ENCODE measurements at places on chromosomes 16 and 17.

DNA sequence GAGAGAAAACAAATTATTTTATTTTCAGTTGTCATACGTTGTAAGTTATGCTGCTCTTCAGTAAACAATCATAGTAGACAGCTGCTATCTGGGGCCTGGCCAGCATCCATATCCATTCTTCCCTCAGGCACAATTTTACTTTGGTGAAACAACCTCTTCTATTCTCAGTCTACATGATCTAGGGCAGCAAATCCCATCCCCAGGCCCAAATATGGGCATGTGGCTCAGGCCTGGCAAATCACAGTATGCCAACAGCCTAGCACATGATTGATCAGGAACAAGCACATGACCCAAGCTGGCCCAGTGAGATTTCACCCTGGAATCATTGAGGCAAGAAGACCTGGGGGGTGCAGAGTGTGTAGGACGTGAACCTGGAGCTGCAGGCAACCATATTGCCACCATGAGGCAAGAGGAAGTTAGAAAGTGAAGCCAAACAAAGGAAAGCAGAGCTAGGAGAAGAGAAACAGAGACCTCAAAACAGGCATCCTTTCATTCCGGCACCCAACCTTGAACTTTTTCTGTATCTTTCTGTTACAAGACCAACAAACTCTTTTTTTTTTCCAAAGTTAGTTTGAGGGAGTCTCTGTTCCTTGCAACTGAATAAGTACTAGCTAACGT, 10.3 kb upstream of the ABCC12 start:
- DNase-seq, result no peak

- DNase-seq, result peak; percentile 59
Observed at GRCh38 chr17:81418710-81419318, 23.6 kb downstream of the BAHCC1 start.

DNA sequence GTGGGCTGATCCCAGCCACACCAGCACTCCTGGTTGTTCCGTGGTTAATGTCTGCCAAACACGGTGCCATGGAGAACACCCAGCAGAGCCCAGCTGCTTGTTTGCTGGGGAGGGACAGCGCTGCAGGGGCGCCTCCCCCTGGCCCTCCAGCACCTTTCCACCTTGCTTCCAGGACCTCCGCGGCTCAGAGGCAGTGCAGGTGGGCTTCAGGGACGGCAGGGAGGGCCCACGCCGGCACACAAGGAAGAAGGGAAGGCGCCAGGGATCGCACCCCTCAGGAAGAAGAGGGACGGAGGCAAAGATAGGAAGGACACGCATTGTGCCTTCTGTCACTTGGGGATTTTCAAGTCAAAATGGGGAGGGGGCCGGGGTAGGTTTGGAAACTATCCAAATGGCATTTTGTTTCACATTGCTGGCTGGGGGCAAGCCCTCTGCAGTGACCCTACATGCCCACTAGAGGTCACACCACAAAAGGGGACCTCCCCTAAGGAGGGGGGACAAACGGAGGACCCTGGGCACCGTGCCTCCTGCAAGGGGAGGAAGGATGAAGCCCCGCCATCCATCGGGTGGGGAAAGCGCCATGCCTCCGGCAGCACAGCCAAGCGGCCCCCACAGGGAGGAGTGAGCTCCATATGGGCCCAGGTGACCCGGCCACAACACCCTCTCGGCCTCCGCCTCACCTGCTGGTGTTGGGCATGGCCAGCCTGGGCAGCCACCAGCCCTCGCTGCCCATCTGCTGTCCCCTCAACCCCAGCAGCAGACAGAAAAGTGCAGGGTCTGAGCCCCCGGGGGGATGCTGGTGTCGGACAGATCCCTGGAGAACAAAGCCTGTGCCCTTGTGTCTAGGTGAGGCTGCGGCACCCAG, 7.5 kb upstream of the C16orf95 start:
- peak; percentile 37 for DNase-seq

DNA sequence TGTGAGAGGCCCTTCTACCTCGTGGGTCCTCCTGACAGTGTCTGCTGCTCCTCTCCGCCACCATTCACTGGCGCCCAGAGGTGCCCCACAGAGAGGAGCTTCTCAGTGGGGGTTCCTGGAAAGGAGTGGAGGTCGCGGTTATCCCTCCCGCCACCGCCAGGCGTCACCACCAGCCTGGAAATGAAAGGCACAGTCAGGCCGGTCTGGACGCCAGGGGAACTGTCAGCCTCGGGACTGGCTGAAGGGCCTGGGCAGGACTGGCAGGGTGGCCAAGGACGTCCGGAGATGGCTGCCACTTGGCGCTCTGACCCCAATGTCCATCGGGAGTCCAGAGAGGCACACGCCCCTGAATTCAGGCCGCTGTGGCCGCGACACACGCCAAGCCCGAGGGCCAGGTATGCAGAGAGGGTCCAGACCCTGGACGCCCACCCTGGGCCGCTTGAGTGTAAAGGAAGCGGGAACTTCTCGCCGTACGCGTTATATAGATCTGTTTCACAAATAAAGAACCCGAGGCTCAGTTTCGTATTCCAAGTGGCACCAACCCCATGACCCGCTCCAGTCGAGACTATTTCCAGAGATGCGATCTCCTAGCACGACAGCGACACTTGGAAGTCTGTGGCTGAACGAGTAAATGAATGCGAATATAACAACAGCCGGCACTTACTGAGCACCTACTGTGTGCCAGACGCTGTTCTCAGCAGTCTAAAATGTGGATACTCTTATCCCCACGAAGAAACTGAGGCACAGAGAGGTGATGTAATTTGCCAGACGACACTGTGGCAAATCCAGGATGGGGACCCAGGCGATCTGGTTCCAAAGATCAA, 7.6 kb upstream of the NXPH3 start:
- peak; percentile 89 for DNase-seq

DNA sequence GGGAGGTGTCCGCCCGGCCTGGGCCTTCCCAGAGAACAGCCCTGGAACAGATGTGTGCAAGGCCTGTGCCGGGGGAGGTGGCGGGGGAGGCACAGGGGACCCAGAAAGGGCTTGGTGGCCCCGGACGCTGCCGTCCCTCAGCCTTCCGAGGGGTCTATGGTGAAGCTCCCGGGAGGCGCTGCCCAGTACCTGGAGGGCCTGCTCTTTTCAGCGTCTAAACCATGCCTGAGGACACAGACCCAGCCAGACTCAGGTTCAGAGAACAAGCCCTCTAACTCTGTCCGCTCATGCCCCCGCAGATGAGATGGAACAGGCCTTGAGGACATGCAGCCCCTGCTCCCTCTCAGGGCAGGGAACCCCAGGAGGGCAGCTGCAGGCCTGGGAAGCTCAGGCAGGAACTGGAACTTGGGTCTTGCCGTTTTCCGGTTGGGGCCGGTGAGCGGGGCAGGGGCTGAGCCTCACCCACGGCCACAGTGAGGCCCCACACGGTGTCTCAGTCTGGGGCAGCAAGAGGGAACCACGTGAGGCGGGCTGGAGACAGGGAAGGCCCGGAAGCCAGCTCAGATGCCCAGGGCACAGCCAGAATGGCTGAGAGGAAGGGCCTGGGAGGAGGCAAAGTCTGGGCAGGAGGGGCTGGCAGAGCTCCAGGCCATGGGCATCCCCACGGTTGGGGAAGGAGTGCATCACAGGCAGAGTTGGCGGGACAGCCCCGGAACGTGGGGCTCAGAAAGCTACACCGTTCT, 12.5 kb downstream of the SLC16A3 start:
- DNase-seq, result peak; percentile 88

- DNase-seq, result no peak
Observed at GRCh38 chr17:2795441-2796163, 636 bp upstream of the RAP1GAP2 start.

DNA sequence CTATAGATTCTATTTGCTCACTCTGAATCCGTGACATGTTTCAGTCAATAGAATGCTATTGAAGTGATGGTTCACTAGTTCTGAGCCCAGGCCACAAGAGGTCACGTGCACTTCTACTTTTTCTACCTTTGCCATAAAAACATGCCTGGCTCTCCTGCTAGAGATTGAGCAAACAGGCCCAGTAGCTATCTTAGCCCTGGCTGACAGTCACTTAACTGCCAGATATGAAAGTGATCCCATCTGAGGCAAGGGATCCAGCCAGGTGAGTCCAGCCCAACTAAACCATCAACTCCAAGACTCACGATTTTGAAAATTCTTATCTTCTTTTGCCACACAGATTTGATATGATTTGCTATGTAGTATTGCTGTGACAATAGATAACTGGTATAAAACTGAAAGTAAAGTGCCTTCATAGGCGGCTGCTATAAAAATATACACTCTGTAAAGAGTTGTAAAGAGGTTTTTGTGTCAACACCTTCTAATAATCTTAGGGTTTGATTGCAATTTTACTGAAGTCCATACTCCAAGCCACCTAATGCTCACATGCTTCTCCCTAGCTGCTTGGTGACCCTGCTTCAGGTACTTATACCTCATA, 937.7 kb upstream of the SOX9 start:
- DNase-seq, result no peak

GRCh38 chr16:4647644-4647980, 23.0 kb downstream of the MGRN1 start:
- no peak for DNase-seq

DNA sequence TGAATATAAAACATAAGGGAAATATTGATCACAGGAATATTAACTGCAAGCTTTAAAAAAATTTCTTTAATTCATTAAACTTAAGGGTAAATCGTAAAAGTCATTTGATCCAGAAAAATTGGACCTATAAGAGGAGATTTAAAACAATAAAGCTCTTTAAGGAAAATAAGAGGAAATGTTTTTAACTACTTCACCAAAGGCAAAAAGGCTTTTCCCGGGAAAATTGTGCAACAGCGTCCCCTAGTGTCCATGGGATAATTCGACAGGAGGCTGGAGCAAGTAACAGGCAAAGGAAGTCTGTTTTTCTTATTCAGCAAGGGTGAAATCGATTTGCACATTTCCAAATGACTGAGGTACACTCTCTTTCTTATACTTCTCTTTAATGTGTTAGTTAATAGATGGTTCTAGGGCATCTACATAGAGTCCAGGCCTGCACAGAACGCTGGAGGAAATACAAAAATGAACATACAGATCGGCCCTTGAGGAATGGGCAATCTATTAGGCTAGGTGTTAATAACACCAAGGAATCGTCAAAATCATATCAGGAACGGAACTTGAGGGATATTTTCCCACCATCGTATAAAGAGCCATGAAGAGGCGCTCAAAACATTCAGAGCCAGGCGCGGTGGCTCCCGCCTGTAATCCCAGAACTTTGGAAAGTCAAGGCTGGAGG, 61.4 kb downstream of the ZNF18 start:
- DNase-seq, result peak; percentile 40

DNA sequence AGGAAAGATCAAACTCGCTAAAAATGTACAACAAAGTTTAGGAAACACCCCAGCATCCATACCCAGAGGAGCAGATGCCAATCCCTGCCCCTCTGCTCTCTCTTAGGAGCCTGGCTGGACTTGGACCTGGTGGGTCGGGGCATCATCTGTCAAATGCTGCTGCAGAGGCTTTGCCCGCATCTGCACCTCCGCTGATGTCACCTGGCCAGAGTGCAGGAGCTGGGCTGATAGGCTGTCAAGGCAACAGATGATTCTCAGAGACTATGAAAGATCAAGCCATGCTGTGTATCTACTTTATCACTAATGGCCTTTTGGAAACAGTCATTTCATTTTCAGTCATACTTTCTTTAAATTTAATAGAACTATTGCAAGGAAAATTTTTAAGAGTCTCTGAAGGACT, 15.9 kb upstream of the LCMT1 start:
- DNase-seq, result no peak

- DNase-seq, result no peak
Observed at GRCh38 chr16:54591816-54592246, 305.2 kb upstream of the IRX3 start.

DNA sequence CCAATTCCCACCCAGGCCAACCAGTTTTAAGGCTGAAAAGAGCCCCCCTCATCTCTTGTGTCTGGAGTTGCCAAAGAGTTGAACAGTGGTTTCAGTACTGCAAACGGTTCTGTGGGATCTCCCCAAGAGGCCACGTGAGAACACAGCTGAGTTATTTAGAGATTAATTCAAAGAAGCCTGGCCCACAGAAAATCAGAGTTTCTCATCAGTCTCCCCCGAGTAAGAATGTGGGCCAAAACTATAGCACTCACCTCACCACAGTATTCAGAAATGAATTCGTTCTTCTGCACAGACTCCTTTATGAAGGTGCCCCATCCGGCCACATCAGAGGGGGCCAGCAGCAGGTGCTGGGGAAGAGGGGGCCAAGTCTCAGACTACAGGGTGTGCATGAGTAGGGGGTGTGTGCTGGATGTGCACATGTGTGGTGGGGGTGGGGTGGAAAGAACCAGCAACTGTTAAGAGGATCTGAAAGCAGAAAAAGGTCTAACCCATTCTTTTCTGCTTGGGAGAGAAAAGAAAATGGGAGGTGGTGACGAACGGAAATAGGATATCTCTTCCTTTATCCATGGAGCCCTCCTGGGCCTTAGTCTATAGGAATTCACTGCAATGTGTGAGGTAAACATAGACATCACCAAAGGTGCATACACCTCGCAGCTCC, 22.6 kb downstream of the CNTNAP1 start:
- no peak for DNase-seq

- peak; percentile 96 for DNase-seq
Observed at GRCh38 chr16:1408171-1408837, 6.2 kb downstream of the UNKL start.

GRCh38 chr17:66964930-66965800, 658 bp downstream of the CACNG4 start:
- DNase-seq, result no peak

DNA sequence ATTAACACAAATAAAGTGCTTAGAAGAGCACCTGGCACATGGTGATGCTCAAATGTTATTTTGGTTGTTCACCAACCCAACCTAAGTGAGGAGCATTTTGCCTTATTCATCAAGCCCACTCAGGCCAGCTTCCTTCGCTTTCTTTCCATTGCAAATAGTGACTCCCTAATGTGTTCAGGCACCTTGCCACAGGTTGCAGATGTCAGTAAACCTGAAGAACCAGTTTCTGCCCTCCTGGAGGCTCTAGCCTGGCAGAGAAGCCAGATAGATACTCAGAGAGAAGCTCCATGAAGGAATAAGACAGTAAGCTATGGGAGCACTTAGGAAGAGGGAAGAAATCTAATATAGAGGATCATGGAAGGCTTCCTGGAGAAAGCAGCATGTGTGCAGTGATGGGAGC, 23.9 kb downstream of the GPR139 start:
- no peak for DNase-seq

- DNase-seq, result peak; percentile 80
Observed at GRCh38 chr17:70314096-70314495, 144.8 kb downstream of the KCNJ2 start.

- no peak for DNase-seq
Observed at GRCh38 chr17:556431-556995, 158.1 kb downstream of the VPS53 start.

DNA sequence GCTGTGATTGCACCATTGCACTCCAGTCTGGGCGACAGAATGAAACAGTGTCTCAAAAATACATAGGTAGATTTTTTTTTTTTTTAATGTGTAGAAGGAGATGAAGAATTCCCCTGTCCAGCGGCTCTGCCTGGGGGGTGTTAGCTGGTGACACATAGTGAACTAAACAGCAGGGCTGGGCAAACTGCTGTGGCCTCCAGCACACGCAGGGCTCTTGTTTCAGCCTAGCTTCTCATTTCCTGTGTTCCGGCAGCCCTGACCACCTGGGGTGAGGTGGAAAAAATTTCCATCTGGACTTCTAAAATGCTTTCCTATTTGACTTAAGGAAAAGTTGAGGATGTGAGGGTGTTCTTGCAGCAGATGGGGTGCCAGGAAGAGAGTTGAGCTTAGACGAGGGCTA, 33.3 kb upstream of the RGS9 start:
- DNase-seq, result peak; percentile 11

GRCh38 chr16:50741225-50741780, 583 bp upstream of the CYLD start:
- peak; percentile 61 for DNase-seq

- peak; percentile 66 for DNase-seq
Observed at GRCh38 chr17:8056232-8056975, 17.5 kb downstream of the ALOX15B start.

Measured in GM23248 (cell line).